ENCODE measurements at places on chromosomes 16 and 17.

DNA sequence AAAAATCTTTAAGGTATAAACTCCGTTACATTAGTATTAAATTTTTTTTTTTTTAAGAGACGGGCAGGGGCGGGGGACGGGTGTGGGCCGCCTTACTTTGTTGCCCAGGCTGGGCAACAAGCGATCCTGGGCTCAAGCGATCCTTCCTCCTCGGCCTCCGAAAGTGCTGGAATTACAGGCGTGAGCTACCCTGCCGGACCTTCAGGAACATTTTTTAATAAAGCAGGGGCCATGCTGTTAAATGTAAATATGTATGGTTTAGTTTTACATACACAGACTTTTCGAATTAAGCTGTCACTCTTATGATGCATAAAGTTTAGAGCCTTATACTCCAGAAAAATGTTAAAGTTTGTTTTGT lies 2.4 kb downstream of the PPM1D start:
- no peak for DNase-seq

DNA sequence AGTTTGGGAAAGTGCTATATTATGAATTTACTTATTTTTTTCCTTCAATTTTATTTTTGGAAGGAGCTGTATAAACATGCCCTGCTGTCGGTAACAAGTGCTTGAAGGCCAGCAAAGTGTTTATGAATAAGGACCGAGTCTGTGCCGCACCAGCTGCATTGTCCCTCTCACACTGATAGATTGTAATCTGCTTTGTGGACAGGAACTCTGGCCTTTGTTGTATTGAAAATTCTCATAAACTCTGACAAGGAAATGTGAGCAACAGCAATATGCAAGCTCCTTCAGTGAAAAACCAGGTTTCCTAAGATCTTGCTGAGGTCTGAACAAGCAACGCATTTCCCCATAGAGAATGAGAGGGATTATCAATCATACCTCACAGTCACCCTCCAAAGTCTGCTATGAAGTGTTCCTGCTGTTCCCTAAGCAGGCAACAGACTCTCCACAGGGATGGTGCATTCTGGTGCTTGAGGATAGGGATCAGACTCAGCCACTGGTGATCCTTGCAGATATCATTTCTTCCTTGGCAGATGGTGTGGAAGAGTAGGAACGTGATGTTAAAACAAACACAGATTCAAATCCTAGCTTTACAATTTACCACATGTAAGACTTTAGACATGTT lies 109.6 kb downstream of the KCNJ2 start:
- no peak for DNase-seq

DNA sequence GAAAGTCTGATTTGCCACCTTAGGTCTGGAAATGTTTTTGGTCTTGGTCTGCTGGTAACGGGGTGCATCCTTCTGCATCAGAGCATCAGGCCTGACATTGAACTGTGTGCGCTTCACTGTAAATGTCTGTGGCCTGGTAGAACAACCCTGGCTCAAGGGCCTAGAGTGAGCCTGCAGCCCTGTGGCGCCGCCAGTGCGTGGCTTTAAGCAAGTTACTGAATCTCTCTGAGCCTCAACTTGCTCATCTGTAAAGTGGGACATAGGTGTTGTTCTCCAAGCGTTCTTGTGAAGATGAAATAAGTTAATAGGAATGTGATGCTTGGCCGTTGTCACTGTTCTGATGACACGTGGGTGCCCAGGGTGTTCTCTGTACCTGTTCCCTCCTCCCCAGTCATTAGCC lies 127.6 kb upstream of the CIBAR2 start:
- DNase-seq = no peak

- DNase-seq = peak; percentile 71
Measured at GRCh38 chr16:23435500-23435899, 17.5 kb downstream of the COG7 start.

DNA sequence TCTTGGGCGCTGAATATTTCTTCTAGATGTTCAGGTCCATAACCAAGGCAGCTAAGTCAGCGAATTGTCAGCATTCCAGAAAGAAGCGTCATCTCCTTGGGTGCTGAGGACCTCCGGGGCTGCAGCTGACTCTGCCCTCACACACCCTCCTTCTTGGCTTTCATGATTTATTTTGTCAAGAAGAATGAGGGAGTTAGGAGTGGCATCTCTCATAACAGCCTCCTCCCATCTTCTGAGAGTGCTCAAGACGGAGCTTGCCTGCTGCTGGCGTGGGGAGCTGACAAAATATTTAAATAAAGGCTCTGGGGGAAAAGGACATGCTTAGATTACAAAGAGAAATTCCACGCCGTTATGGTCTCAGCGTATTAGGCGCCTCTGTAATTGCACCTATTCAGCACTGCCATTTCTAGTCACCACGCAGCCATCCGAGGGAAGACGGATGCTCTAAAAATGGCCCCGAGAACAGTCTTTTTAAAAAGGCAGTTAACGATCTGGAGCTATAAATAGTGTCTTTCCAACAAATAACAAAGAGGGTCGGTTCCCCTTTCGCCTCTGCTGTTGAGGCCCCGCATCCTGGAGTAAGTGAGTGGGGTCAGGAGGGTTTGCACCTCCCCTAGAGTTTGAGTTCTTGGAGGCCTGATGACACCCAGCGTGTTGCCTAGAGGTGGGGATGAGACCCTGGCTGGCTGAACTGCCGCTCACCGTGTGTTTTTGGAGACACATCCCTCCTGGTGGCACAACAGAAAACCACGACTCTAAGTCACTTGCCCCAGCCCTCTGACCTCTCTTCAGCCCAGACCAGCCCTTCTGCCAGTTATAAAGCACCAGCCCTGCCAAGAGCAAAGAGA lies 187.0 kb downstream of the CCDC182 start:
- DNase-seq = peak; percentile 83

- no peak for DNase-seq
Measured at GRCh38 chr16:85863384-85863774, 35.6 kb upstream of the IRF8 start.

GRCh38 chr17:39058524-39058923 lies 91.3 kb upstream of the FBXO47 start:
- DNase-seq = no peak

- no peak for DNase-seq
Measured at GRCh38 chr17:17090642-17091103, 48.4 kb downstream of the MPRIP start.

DNA sequence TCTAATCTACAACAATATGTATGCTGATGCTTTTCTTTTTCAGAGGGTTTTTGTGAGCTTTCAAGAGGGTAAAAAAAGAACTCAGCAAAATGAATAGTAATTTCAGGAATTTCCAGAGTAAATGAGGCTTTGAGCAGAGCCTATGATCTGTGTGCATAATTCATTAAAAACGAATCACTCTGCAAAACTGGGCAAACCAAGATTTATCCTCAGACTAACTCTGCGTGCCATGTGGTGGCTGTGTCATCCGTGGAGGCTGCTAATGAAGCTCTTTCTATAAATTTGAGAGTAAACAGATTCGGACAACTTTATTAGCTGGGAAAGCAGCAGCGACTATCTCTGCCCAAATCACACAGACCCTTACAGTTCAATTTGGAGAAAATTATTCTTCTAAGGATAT lies 83.8 kb downstream of the FOXL1 start:
- no peak for DNase-seq

GRCh38 chr17:10879190-10879836 lies 41.4 kb upstream of the PIRT start:
- peak; percentile 28 for DNase-seq

DNA sequence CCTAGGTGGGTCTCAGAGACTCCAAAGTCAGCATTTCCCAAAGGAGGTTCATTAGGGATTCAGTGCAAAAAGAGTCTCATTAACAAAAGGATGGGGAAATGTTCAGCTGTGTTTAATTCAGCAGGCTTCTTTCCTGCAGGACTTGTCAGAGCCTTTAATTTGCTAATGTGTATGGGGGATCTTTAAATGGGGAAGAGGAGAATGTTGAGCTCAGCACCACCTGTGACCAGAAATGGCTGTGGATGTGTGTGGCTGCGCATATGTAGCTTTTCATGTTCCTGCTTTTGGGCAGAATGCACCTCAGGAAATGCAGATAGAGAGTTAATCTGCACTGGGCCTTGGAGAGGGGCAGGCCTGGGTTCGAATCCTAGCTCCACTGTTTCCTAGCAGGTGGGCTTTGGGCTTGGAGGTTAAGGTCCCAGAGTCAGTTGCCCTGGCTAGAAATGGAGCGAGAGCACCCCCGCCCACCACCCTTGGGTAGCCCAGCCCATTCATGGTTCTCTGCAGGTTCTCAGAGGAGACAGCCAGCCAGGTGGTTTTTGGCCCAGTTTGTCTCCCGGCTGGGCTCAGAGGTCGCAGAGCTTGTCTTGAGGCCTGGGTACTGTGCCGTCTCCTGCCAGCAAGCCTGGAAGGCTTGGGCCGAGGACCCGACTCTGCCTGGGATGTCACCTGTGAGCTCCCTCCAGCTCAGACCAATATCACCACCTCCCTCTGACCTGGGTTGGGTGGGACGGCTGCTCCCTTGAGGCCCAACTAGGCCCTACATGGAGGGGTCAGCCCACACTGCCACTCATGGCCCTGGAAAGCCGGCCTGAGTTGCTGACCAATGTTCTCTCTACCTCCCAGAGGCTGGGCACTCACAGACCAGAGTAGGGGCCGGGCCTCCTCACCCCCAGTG lies 9.3 kb downstream of the ADCY7 start:
- no peak for DNase-seq

DNA sequence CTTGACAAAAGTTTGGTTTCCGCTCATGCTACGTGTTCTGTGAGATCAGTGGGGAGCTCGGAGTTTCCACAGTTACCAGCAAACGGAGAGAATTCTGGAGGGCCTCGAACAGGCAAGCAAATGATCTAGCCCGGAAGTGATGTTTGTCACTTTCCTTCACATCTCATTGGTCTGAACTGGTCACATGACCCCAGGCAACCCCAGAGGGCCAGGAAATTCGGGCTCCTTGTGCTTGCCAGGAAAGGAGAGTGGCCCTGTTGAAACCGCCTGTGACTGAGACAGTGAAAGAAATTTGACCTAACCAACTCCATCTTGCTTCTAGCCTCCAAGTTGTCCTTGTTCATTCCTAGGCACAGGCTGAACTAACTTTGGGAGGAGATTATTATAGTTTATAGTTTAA lies 23.0 kb downstream of the SPPL2C start:
- DNase-seq = no peak

DNA sequence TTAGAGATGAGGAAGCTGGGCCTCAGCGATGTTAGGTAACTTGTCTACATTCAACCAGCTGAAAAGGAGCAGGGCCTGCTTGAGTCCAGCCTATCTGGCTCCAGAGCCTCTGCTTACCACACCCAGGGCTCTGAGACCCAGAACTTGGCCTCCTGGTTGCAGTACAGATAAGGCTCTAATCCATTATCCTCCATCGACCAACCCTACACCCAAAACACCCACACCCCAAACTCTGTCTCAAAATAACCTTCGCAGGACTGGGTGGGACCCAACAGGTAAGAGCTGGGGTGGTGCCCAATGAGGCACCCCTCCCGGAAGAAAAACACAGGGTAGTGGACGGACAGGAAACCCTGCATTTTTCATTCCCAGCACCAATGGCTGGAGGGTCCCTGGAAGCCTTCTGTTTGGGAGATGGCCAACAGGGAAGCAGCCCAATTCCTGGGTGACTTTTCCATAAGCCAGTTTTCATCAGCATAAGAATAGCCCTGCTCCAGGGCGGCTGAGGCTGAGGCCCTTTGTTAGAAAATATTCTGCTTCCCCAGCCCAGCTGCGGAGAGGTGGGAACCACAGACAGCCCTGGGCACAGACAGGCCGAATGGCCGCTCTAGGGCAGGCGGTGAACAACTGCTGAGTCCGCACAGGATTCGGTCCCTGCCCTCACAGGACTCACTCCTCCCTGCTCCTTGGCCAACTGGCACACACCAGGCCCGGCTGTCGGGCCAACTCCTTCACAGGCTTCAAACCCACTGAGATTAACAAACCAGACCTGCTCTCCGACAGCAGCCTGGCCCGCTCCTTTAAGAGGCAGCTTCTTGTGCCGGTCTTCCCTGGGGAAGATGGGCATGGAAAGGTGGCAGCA lies 9.8 kb downstream of the SMIM5 start:
- peak; percentile 83 for DNase-seq

GRCh38 chr17:7982666-7983065 lies 19.7 kb upstream of the GUCY2D start:
- DNase-seq = no peak

DNA sequence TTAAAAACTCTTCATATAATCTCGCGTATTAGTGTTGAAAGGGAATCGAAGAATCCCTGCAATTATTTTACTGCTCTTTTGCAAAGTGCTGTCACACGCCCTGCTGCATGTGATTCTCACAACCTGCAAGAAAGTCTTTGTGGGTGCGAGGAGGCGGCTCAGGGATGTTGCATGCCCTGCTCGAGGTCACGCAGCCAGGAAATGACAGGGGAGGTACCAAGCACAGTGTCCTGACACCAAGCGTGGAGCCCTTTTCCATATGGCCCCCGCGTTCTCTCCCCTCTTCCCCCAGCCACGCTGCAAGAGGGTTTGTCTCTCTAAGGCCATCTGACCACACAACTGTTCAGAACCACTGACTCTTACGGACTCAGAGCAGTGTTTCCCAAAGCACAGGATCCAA lies 37.6 kb downstream of the OR3A1 start:
- DNase-seq = no peak

DNA sequence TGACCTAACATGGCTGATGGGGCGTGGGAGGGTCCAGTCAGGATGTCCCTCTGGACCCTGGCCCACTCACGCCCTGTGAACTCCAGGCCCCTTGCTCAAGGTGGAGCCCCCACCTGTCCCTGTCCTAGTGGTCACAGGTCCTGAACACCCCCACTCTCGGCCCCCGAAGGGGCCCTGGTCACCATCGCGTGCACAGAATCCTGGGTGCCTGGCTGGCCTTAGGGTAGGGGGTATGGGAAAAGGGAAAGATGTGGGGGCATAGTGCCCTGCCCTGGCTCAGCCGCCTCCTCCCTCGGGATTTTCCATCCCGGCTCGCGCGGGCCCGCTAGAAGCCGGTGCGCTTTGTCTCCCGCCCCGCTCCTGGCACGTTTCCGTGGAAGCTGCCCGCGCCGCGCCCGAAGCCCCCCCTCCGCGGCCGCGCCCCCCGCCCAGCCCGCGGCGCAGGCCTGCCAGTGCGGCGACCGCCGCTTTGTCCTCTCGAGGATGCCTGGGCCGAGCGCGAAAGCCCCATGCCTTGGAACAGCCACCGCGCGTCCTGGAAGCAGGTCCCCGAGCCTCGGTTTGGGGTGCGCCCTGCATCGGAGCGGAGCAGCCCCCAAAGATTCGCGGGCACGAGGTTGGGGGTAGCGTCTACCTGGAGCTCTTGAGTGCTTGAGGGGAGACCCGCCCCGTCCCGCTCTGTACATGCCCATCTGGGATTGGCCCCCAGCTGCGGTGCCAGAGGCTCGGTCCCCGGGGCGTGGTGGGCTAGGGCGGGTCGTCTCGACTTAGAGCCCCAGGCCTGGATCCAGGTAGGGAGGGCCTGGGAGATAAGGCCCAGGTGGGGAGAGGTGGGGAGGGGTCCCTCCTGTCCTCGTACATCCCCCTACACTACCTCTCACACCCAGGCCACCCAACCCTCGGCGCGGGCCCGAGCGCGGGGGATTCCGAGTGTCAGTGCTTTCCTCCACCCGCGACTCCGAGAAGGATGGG lies 1.3 kb downstream of the SMPD3 start:
- DNase-seq = no peak

Data from thyroid gland (tissue), 4 donors.